ENCODE measurements at places on chromosomes 3 and 15.

DNA sequence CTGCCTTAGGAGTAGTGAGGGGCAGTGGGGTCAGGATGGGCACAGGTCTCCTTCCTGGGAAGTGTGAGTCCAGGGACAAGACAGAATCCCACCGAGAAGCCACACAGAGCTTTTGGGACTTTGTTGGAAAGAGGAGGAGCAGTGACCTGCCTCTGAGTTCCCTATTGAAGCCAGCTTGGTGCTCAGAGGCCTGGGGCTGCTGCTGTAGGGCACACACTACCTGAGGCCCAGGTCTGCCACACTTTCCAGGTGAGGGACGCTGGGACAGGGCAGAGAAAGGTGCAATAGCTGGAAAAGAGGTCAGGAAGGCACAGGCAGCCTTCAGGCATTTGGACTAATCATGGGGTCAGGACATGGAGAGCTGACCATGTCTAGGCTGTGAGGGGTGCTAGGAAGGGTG, 67.7 kb downstream of the SCN5A start:
- no peak for DNase-seq

DNA sequence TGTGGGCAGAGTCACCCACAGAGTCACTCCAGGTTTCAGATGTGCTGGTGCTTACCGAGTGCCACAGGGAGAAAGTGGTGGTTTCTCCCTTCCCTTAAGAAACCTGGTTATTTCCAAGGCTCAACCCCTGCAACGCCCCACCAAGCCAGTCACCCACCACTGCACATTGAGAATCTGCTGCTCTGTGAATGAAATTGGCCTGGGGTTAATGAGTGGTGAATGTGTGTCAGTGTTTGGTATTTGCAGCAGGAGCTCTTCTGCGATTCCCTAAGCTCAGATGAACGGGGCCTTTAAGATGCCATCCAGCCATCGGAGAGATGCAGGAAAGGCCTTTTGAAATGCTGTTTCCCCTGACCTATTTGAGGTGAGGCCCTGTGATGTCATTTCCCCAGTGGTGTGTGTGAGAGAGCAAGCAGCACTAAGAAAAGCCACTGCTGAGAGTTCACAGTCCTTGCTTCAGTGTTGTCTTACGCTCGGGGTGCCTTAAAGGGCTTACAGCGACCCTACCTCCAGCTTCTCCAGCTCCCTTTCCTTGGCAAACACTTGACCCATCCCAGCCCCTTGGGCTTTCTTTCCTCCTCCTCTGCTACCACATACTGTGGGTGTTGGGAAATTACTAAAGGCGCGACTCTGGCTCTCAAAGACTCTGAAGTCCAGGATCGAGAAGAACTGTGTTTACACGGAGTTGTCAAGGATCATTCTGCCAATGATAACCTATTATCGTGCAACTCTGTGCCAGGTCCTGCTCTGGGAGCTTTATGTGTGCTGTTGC, 68.9 kb downstream of the SMAD3 start:
- no peak for DNase-seq

GRCh38 chr15:63332367-63333124, 49.1 kb downstream of the CA12 start:
- no peak for DNase-seq

GRCh38 chr3:160141485-160142185, 83.6 kb upstream of the C3orf80 start:
- DNase-seq = no peak
